ENCODE measurements at places on chromosomes 7 and 10.

- no peak for DNase-seq
These were observed 59.7 kb upstream of the ADRA2A start for GRCh38 chr10:111017098-111017497.

- DNase-seq: no peak
These were observed 1332.1 kb upstream of the CELF2 start for GRCh38 chr10:9685596-9685995.

- no peak for DNase-seq
These were observed 51.1 kb downstream of the CYP26A1 start for GRCh38 chr10:93124580-93125318.

DNA sequence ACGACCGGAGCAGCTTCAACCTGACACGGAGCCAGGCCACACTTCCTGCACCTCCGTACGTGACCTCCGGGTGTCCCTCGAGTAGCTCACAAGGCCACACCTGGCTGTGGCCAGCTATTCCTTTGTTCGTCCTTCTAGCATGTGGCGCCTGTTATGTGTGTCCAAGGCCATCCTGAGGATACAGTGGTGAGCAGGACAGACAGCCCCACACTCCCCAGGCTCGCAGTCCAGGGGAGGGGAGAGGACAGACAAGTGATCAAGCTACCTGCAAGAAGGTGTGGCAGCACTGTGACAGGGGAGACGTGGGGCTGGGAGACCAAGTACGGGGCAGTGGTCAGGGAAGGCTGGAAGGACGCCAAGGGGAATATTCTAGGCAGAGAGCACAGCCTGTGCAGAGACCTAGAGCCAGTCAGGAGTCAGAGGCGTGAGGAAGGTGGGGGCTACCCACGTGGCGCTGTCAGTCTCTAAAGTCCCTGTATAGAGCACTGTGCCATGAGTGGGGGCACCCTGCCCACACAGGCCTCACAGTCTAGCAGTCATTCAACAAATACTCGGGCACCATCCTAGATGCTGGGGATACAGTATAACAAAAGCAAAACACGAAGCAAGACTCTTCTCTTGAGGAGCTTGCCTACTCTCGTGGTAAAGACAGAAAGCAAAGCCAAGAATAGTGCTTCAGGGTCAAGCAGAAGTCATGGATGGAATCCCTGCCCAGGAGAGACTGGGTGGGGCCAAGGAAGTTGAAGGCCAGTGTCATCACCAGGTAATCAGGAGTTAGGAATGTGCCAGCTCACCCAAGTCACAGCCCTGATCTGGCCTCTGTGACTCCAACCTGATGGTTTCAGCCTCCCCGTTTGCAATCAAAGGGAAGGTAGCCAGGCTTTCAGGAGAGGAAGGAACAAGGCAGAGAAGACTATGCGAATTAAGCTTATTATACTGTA is 58.6 kb downstream of the PROSER2 start:
- DNase-seq: no peak

- DNase-seq: no peak
These were observed 370.4 kb downstream of the HGF start for GRCh38 chr7:81399471-81399870.

DNA sequence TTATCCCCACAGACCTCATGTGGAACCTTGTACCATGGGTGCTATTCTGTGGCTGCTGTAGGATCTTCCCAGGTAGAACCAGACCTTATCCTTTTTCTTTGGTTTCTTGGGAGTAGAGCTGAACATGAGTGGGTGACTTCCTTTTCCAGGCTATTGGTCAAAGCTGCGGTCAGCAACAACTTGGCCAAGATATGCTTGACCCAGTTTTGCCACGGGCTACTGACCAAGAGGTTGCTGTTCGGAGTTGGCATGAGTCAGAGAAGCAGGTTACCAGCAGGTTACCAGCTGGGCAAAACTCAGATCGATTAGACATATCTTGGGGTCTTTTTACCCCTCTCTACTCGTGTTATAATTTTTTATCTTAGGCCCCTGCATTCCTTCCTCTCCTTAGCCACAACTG is 36.7 kb upstream of the HDAC9 start:
- DNase-seq: no peak

- DNase-seq: no peak
These were observed 118.9 kb downstream of the ITIH5 start for GRCh38 chr10:7547829-7548228.

- DNase-seq: no peak
These were observed 148.4 kb downstream of the MDFIC start for GRCh38 chr7:115070311-115070710.
